ENCODE measurements at places on chromosomes 2 and 18.

GRCh38 chr18:22020127-22020866 lies 149.1 kb upstream of the GATA6 start:
- no peak for DNase-seq

DNA sequence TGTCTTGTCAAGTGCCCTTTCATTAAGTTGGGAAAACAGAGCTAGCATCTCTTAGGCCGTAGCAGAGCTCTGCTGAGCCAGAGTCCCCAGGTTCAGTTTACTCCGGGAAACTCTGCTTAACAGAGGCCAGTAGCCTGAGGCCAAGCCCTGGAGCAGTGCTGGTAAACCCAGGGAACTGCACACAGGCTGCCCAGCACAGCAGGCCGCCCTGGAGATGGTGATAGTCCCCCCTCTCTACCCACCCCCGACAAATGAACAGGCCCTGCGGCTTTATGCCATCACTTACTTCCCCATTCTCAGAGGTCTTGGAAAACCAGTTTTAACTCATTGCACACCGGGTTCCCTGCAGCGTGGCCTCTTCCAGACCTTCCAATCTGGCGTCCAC lies 3.5 kb downstream of the CNNM4 start:
- no peak for DNase-seq

DNA sequence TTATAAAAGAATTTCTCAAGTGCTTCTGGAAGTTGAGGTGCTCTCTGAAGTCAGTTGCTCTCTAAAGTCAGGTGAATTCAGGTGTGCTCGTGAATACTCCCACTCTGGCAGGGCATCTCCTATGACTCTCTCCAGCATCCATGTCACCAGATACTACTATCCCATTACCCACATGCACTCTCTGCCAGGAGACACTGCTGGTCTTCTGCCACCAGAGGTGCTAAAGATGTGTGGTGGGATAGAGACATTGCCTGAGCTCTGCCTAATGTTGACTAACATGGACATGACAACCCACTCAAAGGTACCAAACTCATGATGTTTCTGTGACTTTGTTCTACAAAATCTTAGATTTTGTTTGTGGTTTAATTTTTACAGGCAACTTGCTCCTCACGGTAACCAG lies 106.4 kb upstream of the HNRNPA3 start:
- no peak for DNase-seq

GRCh38 chr2:6923319-6923718 lies 6.1 kb downstream of the RNF144A start:
- DNase-seq, result no peak

GRCh38 chr18:7830468-7830867 lies 263.4 kb downstream of the PTPRM start:
- DNase-seq, result no peak

GRCh38 chr2:22454826-22455485 lies 930.0 kb upstream of the KLHL29 start:
- DNase-seq, result no peak

GRCh38 chr2:84033347-84033974 lies 425.6 kb downstream of the SUCLG1 start:
- DNase-seq, result no peak
